ENCODE measurements at places on chromosomes 4 and X.
A peak's percentile ranks its signal among the peaks of the same experiment; 100 is the strongest.

- DNase-seq, result no peak
Measured at GRCh38 chr4:153218961-153219360, 14.7 kb downstream of the TRIM2 start.

GRCh38 chr4:142549248-142549647 lies 296.9 kb downstream of the INPP4B start:
- no peak for DNase-seq

DNA sequence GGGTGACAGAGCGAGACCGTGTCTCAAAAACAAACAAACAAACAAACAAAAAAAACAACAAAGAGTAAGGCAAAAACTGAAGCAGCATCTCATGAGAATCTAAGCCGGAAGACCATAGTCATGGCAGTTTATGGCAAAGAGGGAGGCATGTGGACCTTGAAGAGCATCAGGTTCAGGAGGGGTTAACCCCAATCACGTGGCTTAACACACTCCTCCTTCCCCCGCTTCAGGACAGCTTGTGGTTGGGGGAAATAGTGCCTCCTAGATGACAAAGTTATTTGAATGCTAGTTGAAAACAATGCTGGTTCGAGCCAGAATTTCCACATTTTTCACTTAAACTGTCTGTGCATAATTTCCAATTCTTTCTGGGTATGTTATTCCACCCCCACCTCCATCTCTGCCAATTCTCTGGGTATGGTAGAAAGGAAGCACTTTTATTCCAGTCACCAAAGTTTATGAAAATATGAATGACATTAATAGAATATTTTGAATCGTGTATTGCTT lies 11.7 kb upstream of the MAP7D3 start:
- DNase-seq, result no peak

DNA sequence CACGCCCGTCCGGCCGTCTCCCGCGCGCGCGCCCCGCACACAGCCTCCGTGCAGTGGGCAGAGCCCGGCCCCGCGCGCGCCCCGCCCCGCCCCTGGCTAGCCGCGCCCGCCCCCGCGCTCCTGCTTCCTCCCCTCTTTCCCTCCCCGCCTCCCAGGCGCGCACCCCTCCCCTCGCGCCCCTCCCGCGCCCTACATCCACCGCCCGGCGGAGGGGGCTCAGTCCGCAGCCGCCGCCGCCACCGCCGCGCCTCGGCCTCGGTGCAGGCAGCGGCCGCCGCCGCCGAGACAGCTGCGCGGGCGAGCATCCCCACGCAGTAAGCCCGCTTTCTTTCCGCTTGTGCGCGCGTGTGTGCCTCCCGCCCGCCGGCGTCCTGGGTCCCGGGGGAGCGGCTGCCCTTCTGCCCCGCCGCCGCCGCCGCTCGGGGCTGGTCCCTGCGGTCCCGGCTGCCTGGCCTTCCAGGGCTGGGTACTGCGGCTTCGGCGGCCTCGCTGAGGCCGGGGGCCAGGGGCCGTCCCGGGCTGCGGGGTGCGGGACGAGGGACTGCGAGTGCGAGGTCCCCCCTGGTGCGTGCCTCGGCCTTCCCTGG lies at the start of gene FHL1:
TSS of gene FHL1 (plus strand) at position 219 of the 587 bp plus-strand sequence.
- DNase-seq, result peak; percentile 0

- no peak for DNase-seq
Measured at GRCh38 chr4:102466298-102466697, 34.9 kb upstream of the NFKB1 start.

Measured in memory B cell (primary cell).